ENCODE measurements at places on chromosomes 2 and 18.
A peak's percentile ranks its signal among the peaks of the same experiment; 100 is the strongest.

GRCh38 chr2:159462961-159463360 lies 153.4 kb downstream of the BAZ2B start:
- DNase-seq, result no peak

- no peak for DNase-seq
Measured at GRCh38 chr2:2192091-2192955, 138.8 kb downstream of the MYT1L start.

DNA sequence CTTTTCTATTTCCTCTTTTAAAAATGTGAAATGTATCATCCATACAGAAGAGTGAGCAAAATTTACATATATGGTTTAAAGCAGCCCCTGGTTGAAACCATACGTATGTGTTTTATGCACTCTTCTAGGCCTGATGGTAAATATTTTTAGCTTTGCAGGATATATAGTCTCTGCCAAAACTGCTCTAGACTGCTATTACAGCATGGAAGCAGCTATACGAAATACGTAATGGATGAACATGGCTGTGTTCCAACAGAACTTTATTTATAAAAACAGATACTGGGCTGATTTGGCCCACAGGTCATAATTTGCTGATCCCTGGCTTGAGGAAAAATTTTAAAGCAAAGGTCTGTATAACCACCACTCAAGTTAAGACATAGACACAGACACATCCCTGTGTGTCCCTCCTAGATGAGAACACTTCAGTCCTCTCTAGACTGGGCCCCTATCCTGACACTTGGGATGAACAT lies 42.5 kb upstream of the ATP8B1 start:
- no peak for DNase-seq

DNA sequence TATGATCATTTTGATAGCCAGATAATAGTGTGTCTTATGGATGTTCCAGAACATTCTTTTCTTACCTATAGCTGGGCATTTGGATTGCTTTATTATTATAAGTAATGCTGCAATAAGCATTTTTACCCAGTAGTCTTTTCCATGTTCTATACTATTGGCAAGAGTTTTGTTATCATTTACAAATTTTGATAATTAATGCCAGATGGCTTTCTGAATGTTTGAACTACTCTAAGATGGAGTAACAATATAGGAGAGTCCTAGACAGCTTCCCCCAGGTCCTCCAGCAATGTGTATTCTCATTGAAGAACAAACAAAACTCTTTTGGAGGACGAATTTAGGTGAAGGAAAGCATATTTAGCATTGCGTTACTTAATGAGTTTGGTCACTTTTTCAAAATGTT lies 73.0 kb downstream of the INPP4A start:
- no peak for DNase-seq

- no peak for DNase-seq
Measured at GRCh38 chr2:3738454-3738853, 35.1 kb downstream of the DCDC2C start.

- peak; percentile 57 for DNase-seq
Measured at GRCh38 chr2:160210599-160211138, 10.6 kb upstream of the ITGB6 start.

- DNase-seq, result peak; percentile 12
Measured at GRCh38 chr2:118013221-118013723, 598 bp downstream of the CCDC93 start.

DNA sequence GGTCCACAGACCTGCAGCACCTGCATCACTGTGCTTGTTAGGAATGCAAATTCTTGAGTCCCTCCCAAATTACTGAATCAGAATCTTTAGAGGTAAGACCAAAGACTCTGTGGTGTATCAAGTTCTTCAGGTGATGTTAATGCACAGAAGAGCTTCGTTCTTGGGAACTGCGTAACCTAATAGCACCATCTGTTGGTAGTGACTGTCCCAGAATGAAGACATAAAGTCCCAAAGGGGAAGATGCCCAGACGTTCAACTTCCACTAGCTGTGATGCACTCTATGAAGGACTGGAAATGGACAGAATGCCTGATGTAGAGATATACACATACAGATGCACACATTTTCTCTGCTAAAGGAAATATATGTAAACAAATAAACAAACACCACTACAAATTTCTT lies 576.0 kb downstream of the LRP1B start:
- DNase-seq, result no peak

- DNase-seq, result no peak
Measured at GRCh38 chr2:218046238-218046637, 22.8 kb upstream of the RUFY4 start.

DNA sequence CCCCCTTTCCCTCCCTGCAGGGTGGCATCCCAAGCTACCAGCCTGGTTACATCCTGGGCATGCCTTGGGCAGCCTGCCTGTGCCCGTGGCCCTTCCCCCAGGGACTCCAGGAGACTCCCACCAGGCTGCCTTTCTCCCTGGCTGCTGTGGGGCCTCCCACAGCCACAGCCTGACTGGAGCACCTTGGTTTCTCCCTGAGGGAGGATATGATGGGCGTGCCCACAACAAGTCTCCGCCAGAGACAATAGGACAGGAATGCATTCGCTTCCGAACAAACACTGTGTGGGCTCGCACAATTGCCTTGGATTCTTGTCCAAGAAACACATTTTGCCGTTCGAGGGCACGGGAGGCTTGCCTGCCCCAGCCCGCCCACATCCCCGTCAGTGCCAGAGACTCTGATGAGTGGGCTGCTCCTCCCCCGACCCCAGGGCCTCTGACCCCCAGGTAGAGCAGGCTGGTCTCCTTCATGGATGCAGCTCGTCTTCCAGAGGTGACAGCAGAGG lies 102.1 kb downstream of the SMAD7 start:
- DNase-seq, result no peak

- no peak for DNase-seq
Measured at GRCh38 chr18:49648326-49648725, 86.5 kb downstream of the LIPG start.

GRCh38 chr2:223113161-223113560 lies 61.2 kb downstream of the KCNE4 start:
- DNase-seq, result no peak

- no peak for DNase-seq
Measured at GRCh38 chr2:231332388-231332787, 63.1 kb upstream of the B3GNT7 start.

DNA sequence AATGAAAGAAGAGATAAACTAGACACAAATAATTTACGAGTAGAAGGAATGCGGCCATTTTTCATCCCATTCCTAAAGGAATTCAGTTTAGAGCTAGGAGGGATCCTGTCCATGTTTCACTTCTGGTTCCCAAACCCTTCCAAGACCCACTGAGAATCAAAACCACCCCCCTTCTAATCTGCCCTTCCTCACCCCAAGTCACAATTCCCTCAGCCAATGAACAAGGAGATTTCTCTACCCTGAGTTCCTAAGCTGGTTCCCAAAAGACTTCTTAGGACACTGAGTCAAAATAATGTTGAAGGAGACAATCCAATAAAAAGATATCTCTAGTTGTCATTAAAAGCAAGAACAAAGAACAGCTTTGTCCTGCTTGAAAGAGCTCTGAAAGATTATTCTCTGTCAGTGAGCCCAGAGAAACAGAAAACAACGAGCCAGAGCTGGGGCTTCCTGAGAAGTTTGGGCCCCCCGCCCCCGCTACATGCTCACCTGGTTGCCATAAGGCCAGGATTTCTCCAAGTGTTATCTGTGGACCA lies 45.7 kb downstream of the STK39 start:
- no peak for DNase-seq

- DNase-seq, result no peak
Measured at GRCh38 chr2:46392561-46393346, 86.6 kb upstream of the TMEM247 start.

GRCh38 chr2:207240649-207241048 lies 74.9 kb upstream of the KLF7 start:
- DNase-seq, result no peak

DNA sequence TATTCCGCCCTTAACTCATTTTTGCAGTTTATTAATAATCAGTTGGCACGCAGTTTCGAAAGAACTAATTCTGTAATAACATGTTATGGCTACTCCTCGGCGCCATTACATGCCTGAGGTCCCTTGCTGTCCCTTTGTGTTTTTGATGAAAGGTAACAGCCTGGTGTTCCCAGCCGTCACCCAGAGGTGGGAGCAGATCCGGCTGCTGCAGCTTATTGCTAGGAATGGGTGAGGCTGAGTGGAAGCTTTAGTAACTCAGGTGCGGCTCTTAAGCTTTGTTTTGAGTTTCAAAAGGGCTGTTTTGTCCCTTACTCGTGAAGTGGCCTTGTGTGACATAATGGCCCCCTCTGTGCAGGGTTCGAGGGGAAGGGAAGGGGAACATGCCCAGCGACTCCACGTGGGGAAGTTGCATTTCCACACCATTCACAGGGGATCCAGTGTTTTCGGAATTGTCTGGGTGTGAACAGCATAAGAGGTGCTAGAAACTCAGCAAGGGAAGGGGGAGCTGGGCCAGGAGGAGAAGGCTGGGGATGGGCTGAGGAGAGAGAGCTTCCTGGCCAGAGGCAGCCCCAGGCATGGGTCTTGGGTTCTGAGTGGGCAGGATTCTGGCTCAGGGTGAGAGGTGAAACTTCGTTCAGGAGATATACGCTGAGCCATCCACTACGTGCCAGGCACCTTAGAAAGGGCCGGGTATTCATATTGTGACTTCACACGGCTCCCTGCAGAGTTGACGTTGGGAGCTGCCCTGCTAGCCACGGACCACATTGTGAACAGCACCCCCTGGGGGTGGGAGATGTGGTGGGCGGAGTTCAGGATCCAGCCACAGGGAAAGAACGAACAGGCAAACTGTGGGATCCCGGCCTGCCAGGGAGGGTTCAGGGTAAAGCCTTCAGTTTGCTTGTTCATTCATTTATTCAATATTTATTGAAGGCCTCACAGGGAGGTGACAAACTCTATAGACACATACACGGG lies 84.4 kb downstream of the TGOLN2 start:
- DNase-seq, result peak; percentile 12

DNA sequence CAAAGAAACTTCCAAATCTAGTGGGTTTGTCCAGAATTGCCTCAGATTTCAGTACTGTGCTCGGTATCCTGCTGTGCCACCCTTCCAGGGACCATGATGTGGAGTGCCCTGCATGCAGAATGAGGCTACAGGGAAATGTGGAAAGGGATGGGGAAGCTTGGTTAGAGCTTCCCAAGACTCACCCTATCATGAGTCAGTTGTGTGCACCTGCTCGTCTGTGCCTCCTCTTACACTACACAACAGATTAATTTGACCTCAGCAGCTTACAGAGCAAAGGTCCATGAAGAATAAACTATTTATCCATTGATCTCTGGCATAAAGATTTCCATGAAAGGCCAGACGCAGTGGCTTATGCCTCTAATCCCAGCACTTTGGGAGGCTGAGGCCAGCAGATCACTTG lies 21.3 kb upstream of the NCK2 start:
- no peak for DNase-seq

DNA sequence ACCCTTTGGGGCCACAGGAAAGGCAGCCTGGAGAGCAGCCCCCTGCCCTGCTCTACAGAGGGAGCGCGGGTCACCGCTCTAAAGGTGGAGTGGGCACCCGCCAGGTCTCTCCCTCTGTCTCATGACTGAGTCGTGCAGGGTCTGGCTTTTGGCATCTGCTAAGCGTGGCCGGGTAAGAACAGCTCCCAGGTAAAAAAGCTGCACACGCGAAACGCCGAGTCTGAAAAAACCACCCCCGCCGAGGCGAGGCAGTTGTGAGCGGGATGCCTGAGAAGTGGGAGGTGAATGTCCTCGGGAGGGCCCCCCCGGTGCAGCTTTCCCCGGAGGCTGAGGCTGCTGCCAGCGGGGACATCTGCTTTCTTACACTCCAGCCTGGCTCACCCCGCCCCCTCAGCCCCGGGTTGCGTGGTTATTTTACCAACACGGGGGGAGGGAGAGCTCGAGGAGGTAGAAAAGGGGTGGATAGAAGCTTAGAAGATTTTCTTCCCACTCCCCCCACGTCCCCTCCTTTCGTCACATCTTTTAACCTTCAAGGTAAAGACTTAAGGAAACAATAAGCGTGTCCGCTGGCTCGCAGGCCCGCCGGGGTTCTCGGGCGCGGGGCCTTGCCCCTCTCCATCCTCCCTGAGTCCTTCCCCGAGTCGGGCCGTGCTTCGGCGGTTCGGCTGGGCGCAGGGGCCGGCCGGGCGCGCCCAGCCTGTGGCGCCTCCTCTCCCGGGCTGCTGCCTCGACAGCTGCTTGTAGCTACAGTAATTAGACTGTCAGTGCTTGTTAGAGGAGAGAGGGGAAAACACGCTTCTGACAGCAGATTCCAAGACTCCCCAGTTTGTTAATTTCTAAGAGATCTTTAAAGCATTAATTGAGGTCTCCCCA lies 70.6 kb upstream of the PSMD14 start:
- DNase-seq, result peak; percentile 63

- no peak for DNase-seq
Measured at GRCh38 chr2:134932864-134933526, 14.4 kb downstream of the CCNT2 start.

DNA sequence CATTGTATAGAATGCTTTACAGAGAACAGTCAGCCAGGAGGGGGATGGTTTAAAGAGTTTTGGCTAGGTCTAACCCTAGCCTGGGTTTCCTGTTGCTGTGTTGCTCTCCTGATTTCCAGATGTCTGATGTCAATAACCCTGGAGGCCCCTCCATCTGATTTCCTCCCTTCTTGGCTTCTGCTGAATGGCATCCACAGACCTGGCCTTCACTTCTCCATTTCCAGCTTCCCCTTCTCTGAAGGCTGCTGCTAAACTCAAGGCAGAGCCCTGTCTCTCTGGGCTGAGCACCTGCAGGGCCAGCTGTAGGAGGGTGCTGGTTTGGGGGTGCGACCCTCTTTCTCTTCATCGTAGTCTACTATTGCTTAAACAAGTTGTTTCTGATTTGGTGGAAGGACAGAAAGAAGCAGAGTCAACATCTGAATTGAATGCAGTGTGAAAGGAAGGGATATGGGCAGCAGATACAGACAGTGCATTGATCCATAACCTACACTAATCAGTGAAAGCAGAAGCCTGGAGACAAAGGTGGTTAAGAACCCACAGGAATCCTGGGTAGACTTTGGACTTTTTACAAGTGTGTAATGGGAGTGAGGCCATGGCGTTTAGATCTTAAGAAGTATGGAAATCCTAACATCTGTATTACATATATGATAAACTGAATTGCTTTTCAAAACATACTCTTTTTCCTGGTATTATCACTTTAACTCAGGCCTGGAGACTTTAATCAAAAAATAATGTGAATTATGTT lies 153.6 kb downstream of the HRH4 start:
- no peak for DNase-seq

DNA sequence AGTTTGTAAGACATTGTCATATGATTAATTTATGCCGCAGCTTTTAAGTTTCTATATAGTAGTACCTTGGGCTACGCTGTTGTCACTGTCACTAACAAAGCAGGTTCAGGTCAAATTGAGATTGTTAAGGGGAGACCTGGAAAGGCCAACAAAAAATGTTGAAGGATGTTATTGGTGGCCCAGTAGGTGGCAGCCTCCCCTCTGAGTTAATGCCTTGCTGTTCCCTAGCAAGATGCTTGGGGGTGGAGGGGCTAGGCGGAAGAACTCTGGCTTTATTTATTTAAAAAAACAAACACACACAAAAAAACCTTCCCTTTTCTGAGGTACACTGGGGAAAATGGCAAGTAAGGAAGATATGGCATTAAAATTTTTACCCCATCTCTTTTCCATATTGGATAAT lies 128.3 kb upstream of the ATP5MC3 start:
- DNase-seq, result no peak

DNA sequence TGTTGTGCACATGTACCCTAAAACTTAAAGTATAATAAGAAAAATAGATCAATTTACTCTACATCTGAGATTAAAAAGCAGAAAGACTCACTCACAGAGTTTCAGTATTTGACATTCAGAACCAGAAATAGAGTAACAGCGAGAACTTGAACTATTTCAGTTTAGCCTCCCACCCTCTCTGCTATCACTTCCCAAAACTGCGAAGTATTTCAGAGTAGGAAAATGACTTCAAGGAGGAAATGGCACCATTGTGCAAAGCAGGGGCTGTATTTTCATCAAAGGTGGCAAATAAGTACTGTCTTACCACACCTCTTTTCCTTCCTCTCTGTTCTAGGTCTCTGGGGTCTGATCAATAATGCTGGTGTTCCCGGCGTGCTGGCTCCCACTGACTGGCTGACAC lies 13.6 kb downstream of the DHRS9 start:
- no peak for DNase-seq
